ENCODE measurements at places on chromosomes 16 and 17.

GRCh38 chr17:5862395-5862794 is 207.8 kb upstream of the WSCD1 start:
- no peak for DNase-seq

GRCh38 chr17:10046786-10047785 is 142.0 kb upstream of the RCVRN start:
- no peak for DNase-seq

- no peak for DNase-seq
These were observed 347.5 kb upstream of the TNRC6C start for GRCh38 chr17:77610972-77611521.

GRCh38 chr16:12422233-12422632 is 381.5 kb downstream of the CPPED1 start:
- DNase-seq: no peak

DNA sequence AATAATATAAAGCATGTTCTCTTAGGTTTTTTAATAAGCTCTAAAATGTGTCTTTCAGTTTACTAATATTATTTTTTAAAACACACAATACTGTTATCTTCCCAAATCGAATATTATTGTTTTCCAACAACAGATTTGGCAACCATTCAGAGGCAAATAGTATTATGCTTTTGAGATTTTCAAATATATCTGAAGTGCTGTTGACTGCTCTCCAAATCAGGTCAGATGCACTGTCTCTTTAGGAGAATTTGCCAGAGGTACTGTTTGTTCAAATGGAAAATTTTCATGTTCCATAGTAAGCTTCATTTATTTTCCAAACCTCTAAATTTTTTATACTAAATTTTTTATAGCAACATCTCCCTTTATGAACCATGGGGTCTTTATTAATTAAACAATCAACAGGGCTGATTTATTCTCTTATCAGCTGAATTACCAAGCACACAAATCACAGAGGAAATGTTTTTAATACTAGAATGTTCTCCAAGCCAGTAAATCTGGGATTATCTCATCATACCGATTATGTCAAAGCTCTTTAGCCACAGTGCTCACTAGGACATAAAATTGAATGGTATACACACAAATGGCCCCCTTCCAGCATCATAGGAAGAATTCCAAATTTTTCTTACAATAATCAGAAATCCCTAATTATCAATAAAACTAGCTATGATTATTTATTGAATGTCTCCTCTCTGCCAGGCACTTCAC is 108.8 kb upstream of the HLF start:
- DNase-seq: no peak

DNA sequence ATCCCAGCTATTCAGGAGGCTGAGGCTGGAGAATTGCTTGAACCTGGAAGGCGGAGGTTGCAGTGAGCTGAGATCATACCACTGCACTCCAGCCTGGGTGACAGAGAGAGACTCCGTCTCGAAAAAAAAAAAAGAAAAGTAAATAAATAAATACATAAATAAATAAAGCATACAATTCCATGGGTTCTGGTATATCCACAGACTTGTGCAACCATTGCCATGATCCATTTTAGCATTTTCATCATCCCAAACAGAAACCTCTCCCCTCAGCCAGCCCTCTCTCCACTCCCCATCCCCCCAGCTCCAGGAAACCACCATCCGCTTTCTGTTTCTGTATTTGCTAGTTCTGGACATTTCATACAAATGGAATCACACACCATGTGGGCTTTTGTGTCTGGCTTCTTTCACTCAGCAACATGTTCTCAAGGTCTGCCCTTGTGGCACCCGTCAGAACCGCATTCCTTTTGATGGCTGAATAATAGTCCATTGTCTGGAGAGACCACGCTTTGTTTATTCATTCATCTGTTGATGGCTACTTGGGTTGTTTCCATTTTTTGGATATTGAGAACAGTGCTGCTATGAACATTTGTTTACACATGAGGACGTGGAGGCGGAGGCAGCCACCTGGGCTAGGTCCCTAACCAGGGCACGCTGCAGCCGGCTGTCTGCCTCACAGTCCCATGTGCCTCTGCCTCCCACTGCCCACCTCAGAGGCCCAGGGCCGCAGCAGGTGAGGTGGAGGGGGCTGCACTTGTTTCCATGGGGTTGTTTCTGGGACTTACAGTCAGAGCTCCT is 76.2 kb downstream of the NT5M start:
- DNase-seq: no peak

- no peak for DNase-seq
These were observed 542 bp downstream of the SLC39A11 start for GRCh38 chr17:73091770-73092522.

- DNase-seq: no peak
These were observed 5.4 kb downstream of the C17orf58 start for GRCh38 chr17:67990909-67991308.

GRCh38 chr16:4664538-4665418 is 28.6 kb upstream of the NUDT16L1 start:
- DNase-seq: no peak

DNA sequence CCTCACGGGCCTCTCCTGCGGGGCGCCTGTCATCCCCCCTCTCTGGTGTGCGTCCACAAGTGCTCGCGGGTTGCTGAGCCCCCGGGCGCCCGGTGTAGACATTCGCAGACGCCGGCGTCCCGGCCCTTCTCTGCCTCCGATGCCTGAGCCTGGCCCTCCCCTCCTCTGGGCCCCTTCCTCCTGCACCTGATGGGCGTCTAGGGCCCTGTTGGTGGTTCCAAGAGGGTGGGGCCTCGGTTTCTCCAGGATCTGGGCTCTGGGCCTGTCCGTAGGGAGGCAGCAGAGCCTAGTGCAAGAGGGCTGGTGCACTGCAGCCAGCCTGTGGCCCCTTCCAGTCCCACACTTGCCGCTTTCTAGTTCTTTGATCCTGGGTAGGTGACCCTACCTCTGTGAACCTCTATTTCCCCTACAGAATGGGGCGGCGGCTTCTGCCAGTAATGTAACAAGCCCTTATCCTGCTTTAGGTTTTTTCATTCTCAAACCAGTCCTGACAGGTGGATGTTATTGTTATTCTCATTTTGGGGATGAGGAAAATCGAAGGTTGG is 623 bp downstream of the E4F1 start:
- no peak for DNase-seq

DNA sequence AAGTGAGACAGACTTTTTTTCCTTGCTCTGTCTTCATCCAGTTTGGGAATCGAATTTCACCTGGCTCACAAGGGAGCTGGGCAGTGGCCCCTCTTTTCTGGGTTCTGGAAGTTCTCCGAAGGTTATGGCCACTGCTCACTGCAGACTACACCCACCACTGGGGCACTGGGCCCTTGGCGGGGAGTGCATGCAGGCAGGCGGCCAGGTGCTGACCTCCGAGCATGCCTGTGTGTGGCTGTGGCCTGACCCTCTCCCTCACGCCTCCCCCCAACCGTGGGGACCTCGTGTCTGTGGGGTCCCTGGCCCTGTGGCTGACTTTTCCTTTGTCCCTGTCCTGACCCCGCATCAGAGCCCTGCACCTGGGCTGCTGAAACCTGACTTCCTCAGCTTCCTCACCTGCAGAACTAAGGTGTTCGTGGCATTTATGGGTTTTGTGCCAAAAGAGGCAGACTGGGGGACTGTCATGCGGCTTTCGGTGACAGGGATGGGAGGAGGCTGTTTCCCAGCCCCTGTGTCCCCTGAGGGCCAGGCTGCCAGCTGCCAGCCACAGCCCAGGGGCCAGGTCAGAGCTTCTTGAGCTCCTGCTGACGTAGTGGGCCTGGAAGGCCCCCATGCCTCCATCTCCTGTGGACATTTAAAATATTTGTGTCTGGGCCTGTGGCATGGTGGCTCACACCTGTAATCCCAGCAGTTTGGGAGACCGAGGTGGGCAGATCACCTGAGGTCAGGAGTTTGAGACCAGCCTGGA is 21.4 kb downstream of the ASPSCR1 start:
- DNase-seq: no peak

- no peak for DNase-seq
These were observed 128.0 kb upstream of the TMEM97 start for GRCh38 chr17:28191018-28191417.

DNA sequence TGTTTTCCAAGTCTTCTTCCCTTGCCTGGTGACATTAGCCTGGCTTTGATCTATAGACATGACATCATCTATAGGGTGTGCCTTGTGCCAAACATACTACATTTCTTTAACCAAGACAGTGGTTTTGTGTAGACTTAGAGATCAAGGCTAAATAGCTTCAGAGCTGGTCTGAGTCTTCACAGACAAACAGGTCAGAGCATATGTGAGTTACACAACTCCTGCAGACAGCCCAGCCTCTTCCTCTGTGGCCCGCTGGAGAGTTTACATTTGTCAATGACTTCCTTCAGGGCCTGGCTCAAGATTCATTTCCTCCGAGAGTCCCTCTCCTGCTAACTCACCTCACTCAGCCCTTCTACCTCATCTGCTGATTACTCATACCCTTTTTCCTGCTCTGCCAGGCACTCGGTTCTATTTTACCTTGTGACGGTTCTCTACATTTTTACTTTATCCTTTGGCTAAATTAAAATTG is 73.1 kb upstream of the TANC2 start:
- no peak for DNase-seq

GRCh38 chr16:88761830-88762229 is 23.2 kb downstream of the PIEZO1 start:
- DNase-seq: no peak

DNA sequence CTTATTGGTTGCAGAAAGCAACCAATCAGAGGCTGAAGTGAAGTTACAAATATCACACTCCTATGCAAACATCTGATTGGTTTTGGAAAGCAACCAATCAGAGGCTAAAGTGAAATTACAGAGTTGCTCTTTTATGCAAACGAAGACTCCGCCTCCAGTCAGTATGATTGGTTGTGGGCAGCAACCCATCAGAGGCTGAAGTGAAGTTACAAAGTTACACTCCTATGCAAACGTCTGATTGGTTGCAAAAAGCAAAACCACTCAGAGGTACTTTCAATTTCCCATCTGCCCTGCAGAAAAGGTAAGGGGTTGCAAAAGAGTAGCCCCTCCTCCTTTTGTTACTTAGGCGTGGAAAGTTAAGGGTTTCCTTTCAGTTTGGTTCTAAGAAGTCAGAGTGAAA is 697.3 kb downstream of the MAF start:
- DNase-seq: no peak

GRCh38 chr16:19137201-19138128 is 23.7 kb downstream of the ITPRIPL2 start:
- DNase-seq: no peak

GRCh38 chr17:35189291-35189690 is 4.9 kb downstream of the SLC35G3 start:
- DNase-seq: no peak

- no peak for DNase-seq
These were observed 45.7 kb downstream of the AATF start for GRCh38 chr17:36994438-36994837.

DNA sequence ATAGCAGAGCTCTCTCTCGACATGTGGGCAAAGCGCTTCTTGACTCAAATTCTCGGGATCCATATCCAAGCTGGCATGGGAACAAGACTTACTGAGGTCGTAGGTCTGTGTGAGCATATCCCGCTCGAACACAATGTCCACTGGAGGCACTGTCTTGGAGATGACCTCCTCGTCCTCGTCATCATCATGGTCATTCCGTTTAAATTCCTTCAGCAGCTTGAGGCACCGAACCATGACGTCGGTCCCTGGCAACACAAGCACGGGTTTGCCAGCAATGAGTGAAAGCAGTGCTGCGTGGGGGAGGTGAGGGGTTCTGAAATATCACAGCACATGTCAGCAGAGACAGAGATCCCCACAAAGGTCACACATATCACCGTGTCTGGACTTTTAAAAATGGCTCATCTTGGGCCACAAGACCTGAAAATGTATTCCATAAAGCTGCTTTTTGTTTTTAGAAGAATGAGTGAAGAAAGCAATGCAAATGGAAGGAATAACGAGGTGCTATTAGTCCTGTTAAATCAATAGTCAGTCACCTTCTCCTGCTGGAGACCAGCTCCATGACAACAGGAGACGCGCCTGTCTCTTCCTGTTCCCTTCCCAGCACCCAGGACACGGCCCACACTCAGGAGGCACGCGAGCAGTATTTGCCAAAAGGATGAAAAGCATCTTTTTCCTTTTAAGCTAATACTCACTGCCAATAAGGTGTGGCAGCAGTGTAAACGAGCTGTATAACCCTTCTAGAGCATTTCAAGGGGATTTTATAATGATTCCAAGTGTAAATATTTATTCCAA is 37.9 kb downstream of the GTF3C1 start:
- no peak for DNase-seq

GRCh38 chr16:48383877-48384519 is 1.2 kb downstream of the SIAH1 start:
- DNase-seq: no peak

DNA sequence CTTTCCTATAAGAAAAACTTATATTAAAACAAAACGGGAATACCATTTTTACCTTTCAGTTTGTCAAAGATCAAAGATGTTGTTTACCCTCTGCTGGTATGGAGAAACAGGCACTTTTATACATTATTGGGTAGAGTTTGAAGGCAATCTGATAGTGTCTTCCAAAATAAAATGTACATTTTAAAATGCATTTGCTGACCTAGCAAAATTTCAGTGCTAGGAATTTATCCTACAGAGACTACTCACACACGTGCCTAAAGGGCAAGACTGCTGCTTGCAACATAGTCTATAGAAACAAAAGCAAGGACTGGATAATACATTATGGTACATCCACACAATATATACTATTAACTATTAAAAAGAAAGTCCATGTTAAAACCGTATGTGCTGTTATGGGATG is 36.0 kb downstream of the COPRS start:
- DNase-seq: no peak

DNA sequence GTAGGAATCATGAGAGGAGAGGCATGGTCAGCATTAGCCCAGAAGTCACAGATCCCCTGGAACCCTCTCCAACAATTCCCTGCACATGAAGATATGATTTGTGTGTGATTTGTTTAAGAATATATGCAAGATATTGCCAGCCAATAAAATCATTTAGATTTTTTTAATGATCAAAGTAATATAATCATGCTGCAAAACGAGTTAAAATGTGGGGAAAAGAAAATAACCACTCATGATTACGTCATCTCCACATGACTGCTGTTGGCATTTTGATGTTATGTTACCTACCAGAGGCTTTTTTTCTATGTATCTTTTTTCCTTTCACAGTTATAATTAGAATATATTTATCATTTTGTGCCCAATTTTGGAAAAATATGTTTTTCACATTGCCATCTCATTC is 22.4 kb downstream of the SLC35G3 start:
- no peak for DNase-seq

DNA sequence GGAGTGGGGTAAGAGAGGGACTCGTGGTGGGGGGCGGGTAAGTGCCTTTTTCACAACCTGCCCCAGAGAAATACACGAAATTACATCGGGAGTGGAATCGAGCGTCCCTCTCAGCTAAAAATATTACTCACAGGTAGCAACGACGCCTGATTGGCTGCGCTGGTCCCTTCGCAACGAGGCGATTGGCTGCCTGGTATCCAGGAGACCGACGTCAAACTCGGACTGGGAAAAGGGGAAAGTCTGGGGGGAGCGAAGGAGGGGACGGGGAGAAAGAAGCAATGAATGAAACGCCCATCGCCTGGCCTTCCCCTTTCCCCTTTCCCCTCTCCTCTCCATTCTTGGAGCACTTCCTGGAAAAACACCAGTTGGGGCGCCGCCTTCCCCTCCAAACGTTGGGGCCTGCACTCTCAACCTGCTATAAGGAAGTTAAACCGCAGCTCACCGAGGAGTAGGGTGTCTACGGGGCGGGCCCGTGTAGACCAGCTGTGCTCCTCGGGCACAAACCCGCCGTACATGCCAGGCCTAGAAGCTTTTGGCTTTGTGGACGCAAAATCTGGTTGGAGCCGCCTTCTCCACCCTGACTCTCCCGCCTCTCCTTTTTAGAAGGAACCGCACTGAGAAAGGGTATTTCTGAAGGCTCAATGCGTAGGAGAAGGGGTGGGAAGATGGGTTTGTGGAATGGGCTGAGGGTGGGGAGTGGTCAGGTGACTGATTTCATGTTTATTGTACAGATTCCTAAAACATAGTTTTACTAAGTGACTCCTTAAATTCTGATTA is 1.4 kb upstream of the TOB1 start:
- peak; percentile 75 for DNase-seq

Data from memory B cell (primary cell).